ENCODE measurements at places on chromosomes 13 and 19.

DNA sequence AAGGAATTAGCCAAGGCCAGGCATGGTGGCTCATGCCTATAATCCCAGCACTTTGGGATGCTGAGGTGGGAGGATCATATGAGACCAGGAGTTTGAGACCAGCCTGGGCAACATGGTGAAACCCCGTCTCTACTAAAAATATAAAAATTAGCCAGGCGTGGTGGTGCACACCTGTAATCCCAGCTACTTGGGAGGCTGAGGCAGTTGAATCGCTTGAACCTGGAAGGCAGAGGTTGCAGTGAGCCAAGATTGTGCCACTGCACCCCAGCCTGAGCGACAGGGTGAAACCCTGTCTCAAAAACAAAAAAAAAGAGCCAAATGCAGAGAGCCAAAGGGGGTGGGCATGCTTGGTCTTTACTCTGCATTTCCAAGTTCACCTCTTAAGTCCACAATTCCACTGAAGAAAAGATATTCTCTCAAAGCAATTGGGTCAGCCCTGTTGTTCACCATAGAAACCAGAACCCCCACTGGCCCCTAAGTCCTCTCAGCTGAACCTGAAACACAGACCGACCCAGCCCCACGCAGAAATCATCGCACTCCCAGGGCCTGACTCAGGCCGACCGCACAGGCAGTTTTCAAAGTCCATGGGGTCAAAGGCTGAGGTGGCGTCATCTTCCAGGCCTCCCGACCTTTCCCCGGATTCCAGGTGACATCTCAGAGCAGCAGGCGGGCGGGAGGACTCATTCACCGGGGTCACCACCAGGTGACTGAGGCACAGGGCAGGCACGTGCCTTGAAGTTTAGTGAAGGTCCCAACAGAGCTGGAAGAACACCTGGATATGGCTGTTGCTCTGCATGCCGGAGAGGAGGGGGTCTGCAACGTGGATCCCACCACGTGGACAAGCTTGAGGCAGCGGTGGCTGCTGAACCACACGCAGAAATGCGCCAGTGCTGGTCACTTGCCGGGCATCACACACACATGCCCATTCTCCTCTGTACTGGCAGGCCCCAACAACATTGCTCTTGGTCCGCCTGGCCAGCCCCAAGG is 33.1 kb downstream of the SLC25A42 start:
- no peak for DNase-seq

- no peak for DNase-seq
These were observed 10.3 kb upstream of the BICRA start for GRCh38 chr19:47598407-47599349.

DNA sequence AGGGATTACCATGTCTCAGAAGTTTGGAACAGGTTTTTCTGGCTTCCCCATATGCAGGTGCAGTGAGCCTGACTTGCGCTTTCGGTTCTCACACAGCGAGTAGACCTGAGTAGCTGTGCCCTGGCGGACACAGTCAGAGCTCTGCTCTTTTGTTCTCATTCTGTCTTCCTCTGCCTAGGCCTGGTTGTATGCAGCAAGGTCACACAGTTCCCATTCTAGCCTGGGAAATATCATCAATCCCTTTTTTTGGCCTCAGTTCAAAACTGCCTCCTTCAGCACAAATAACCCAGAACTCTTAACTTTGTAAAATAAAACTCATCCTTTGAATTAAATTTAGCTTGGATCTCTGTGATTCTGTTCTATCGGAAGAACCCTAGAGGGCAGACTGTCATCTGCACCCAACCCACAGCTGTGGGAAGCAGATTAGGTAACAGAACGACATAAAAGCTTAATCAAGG is 10.2 kb downstream of the OXGR1 start:
- peak; percentile 58 for DNase-seq

GRCh38 chr13:94550062-94550738 is 45.8 kb downstream of the TGDS start:
- DNase-seq = peak; percentile 10

DNA sequence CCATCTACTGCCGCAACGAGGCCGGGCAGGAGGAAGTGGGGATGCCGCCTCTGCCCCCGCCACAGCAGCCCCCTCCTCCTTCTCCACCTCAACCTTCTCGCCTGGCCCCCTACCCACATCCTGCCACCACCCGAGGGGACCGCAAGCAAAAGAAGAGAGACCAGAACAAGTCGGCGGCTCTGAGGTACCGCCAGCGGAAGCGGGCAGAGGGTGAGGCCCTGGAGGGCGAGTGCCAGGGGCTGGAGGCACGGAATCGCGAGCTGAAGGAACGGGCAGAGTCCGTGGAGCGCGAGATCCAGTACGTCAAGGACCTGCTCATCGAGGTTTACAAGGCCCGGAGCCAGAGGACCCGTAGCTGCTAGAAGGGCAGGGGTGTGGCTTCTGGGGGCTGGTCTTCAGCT is 3.4 kb upstream of the NUP62 start:
- no peak for DNase-seq

DNA sequence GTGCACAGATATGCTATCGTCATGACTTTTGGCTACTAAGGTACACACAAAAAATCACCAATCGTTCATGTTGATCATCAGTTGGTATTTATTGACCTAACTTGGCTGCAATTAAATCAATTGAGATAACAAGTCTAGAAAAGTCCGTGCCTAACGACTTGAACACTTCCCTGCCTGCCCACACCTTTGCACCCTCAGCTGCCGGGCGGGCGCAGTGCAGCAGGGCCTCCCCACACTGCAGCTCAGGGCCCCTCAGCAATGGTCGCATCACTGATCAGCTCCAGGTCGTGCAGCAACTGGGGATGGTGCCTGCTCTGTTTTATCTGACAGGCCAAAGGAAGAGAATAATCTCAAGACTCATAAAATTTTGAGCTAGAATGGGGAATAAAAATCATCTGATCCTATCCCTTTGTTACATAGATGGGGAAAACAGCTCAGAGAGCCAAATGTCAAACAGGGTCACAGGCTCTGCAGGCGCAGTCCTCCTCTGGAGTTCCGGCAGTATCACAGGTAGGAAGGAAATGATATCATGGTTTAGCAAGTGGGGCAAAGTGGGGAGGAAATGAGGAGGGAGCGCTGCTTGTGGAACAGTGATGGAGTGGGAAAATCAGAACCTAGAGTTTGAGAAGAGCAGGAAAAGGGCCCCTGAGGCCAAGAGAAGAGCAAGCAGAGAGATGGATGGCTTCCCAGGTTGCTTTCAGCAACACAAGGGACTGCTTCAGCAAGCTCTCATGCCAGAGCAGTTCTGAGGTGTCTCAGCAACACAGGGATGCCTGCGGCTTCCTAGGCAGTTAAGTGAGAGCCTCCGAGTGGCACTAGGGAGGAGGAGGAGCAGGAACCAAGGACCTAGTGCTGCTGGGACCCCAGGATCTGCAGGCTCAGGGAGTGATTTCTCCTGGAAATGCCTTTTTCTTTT is 57.5 kb downstream of the SLC7A1 start:
- DNase-seq = no peak

- no peak for DNase-seq
These were observed 7.1 kb downstream of the KLF16 start for GRCh38 chr19:1856345-1856697.

- no peak for DNase-seq
These were observed 1.2 kb downstream of the MEDAG start for GRCh38 chr13:30907121-30907861.

DNA sequence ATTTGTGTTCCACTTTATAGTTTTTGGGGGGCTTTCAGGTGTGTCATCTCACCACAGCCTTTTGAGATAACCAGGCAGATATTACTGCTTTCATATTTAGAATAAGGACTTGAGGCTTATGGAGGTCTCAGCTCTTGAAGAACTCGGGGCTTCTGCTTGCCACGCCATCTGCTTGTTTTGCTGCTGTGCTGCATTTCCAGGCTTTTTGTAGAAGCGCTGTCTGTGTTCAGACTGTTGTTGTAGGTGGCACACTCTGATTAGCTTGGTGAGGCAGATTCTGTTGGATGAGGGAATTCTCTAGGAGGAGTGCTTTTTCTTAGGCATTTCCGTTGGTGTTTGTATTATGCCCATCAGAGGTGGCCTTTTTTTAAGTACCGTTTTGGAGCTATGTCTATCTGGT is 57.2 kb downstream of the WASF3 start:
- DNase-seq = no peak

All from LNCaP clone FGC (cell line).